SK-N-SH treated with all-trans-retinoic acid at 6 μM for 48 hours (cell line): ENCODE measurements at places on chromosomes 3 and 15.
A peak's percentile ranks its signal among the peaks of the same experiment; 100 is the strongest.

DNA sequence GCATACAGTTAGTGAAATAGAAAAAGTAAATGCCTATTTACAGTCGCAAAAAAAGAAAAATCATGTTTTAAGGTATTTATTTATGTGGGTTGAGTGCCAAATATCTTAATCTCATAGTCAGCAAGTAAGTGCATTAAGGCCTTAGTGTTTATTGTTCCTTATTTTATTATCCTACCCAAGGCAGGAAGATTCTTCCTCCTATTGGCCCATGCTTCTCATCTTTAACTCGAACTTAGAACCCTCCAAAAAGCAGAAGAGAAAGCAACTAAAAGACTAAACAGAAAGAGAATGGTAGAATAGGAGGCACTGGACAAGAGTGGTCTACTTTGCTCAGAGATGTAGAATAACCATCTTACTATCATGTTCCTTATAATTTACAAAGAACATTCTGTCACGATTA lies 7.5 kb downstream of the RFX7 start:
- no peak for ATAC-seq

GRCh38 chr3:133938770-133939462 lies 43.2 kb upstream of the RAB6B start:
- ATAC-seq: no peak

GRCh38 chr3:71690341-71690841 lies 34.8 kb downstream of the EIF4E3 start:
- peak; percentile 91 for ATAC-seq

- no peak for ATAC-seq
Measured at GRCh38 chr3:120623727-120624093, 27.6 kb downstream of the NDUFB4 start.

GRCh38 chr15:44718180-44718926 lies 7.0 kb downstream of the B2M start:
- ATAC-seq: no peak
